ENCODE measurements at places on chromosomes 2 and 18.

DNA sequence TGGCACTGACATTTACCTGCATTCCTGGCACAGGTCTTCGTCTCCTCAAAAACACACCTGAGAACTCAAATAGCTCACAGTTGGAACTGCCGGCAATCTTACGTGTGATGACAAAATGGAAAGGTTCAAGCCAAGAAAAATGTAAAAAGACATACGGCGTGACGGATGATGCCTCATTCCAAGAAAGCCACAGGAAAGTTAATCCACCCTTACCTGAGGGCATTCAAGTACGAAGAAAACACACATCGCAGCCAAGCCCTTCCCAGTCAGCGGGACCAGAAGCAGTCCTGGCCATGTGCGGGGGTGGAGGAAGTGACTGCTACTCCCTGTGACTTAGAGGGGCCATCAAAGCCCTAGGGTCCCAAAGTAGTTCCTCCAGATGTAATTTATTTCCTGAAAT, 986.3 kb upstream of the CELF4 start:
- no peak for DNase-seq

DNA sequence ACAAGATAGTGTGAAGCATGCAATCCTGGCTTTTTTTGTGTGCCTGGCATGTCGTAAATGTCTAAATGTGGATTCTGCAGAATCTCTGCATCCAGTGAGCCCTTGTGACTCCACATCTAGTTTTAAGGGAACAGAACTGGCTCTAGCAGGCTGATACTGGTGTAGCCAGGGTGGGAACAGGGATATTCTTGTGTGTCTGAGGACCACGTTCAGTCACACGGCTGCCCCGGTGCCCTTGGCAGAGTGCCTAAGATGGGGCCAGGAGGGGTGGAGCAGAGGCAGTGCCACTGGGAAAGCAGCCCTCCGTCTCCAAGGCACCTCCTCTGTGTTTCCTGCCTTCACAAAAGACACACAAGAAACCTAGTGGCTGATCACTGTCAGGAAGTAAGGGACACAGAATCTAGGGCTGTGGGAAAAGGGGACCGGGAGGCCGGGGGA, 91.5 kb upstream of the PARD3B start:
- DNase-seq, result peak; percentile 28

- peak; percentile 28 for DNase-seq
These were observed 95.9 kb downstream of the LPIN1 start for GRCh38 chr2:11842336-11842735.

- DNase-seq, result no peak
These were observed 994 bp upstream of the LRATD1 start for GRCh38 chr2:14631406-14632040.

DNA sequence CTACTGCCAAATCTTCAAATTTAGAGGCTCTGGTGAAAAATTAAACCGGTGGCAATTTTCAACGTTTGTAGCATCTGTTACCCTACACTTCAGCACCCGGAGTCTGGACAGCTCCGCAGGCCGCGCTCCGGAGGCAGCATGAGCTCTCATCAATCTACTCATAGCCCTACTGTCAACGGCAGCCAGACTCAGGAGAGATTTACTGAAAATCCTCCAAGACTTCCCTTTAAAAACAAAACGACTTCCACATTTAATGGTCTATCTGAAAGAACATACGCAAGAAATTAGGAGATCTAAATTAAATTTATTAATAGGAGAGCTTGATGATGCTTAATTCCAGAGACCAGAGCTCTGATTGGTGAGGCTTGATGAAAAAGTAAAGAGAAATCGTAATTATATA, 970 bp upstream of the ADCYAP1 start:
- DNase-seq, result no peak

DNA sequence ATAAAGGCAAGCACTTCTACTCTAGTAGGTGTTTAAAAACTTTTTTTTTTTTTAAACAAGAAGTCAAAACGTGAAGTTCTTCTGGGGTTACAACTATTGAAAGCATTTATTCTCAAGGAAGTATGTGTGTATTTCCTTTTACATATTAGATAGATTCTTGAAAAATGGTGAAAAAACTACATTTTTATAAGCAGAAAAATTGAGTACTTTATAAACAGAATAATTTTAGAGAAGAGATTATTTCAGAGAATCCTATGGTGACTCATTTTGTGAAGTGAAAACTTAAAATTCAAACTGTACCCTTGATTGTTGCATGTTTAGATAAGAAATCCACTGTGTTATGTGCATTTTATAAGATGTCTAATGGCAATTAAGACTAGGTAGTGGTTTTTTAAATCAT, 2.9 kb downstream of the EML4 start:
- no peak for DNase-seq

GRCh38 chr2:114127372-114127771, 237.5 kb downstream of the ACTR3 start:
- no peak for DNase-seq

DNA sequence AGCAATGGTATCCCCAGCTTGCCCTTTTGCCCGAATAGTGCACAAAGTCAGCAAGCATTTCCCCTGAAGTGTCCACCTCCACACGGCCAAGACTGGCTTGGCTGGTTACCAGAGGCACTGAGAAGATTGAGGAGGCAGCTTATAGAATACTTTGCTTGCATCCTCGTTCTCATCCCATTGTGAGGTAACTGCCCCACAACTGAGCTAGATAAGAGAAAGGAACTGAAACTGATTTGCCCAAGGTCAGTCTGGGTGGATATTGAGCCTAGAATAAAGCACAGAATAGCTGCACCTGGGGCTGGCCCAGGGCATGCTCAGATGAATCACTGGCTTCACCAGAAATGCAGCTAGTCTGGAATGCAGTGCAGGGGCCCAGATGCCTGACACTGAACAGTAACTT, 32.7 kb upstream of the MAP4K3 start:
- DNase-seq, result no peak

DNA sequence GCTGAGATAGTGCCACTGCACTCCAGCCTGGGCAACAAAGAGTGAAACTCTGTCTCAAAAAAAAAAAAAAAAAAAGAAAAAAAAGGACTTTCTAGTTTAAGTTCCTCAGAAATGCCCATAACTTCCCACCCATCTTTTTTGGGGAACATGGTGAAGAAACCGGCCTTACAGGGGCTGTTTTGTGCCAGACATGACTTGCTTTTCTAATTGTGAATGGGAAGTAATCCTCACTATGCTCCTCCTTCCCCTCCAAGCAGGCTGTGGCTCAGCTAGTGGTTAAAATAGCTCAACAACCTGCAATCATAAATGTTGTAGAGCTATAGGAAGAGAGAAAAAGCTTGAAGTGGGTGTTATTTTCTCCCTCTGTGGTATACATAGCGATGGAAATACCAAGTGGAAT, 34.1 kb upstream of the OLA1 start:
- DNase-seq, result no peak

GRCh38 chr2:239259173-239259572, 141.6 kb downstream of the HDAC4 start:
- no peak for DNase-seq

GRCh38 chr2:147488472-147488871, 356.4 kb upstream of the ACVR2A start:
- DNase-seq, result no peak

- DNase-seq, result no peak
These were observed 114.1 kb upstream of the TEX51 start for GRCh38 chr2:126784621-126785020.

GRCh38 chr2:129678751-129679150, 300.7 kb upstream of the RAB6C start:
- no peak for DNase-seq

GRCh38 chr2:72579591-72580180, 246.1 kb downstream of the EXOC6B start:
- DNase-seq, result peak; percentile 51

DNA sequence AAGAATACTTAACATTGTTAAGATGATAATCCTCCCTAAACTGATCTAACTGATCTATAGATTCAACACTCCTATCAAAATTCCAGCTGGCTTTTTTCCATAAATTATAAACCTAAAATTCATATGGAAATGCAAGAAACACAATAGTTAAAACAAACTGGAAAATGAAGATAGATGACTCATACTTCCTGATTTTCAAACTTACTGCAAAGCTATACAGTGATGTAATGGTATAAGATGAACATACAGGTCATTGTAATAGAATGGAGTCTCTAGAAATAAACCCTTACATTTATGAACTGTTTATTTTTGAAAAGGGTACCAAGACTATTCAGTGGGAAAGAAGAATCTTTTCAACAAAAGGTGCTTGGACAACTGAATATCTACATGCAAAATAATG, 32.3 kb downstream of the UBXN4 start:
- no peak for DNase-seq

GRCh38 chr2:46683541-46683940, 204.2 kb downstream of the TMEM247 start:
- DNase-seq, result no peak

DNA sequence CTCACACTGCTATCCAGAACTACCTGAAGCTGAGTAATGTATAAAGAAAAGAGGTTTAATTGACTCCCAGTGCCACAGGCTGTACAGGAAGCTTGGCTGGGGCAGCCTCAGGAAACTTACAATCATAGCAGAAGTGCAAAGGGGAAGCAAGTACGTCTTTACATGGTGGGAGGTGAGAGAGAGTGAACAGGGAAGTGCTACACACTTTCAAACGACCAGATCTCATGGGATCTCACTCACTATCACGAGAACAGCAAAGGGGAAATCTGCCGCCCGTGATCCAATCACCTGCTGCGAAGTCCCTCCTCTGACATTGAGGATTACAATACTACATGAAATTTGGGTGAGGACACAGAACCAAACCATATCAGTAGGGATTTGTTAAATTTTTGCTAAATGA, 150.4 kb upstream of the NXPH2 start:
- DNase-seq, result no peak

- DNase-seq, result no peak
These were observed 30.5 kb downstream of the LAMA3 start for GRCh38 chr18:23719634-23720201.

DNA sequence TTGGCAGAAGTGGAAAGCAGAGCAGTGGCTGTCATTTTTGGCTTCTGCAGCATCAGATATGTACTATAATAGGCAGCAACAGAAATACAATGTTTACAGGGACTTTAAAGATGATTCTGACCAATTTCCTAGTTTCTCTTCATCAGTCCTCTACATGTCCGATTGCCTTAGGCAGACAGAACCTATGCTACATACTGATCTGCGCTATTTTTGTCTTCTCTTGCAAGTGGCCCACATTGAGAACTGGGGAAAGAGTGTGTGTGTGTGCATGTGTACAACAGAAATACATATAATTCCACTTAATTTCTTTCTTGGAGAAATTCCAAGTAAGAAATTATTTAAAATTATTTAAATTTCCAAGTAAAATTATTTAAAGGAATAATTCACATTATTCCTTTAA, 77.1 kb upstream of the CHRNA1 start:
- DNase-seq, result no peak

DNA sequence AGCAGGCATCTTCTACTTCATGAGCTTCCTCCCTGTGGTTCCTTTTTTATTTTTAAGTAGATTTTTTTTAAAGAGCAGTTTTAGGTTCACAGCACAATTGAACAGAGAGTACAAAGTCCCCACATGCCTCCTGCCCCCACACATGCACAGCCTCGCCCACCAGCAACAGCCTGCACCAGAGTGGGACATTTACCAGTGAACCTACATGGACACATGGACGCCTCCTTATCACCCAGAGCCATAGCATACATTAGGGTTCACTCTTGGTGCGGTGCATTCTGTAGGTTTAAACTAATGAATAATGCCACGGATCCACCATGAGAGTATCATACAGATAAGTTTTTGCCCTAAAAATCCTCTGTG, 40.9 kb downstream of the HS1BP3 start:
- DNase-seq, result no peak

- peak; percentile 21 for DNase-seq
These were observed 125.3 kb downstream of the ZFP36L2 start for GRCh38 chr2:43100883-43101662.

Measured in NCI-H1092 treated with DMSO at 0.1 percent for 48 hours (cell line).